Posterior vena cava (tissue), 2 donors: ENCODE measurements at places on chromosomes 12 and 14.

DNA sequence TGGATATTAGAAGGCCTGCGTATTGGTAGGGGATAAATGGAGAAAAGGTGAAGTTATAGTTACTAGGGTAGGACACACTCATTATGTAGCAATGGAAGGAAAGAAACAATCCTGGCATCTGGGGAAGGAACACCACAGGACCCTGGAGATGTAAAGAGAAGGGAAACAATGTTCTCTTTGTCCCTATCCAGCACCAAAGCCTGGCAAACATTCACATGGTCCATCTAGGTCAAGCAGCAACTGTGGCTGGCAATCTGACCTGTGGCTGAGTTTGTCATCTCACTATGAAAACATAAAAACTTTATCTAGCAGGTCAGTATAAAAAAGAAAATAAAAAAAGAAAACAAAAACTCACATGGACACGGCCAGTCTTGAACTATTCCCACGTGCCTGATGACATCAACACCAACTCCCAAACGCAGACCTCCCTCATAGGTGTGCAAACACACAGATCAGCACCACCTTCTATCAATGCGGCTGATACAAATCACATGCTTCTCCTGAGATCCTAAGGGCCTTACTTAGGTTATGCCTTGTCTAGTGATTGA is 2.6 kb downstream of the POMT2 start:
- no peak for DNase-seq

GRCh38 chr12:14950982-14951746 is 10.2 kb downstream of the ARHGDIB start:
- no peak for DNase-seq

- DNase-seq: no peak
These were observed 27.5 kb downstream of the HVCN1 start for GRCh38 chr12:110661337-110661972.

GRCh38 chr14:75871181-75871880 is 110.5 kb downstream of the TGFB3 start:
- no peak for DNase-seq

GRCh38 chr12:123532808-123533649 is 490 bp downstream of the RILPL1 start:
- DNase-seq: peak; percentile 87
